ENCODE measurements at places on chromosomes 16 and 17. TPM values are rescaled to one million over a fixed set of nuclear protein-coding genes. Genes with fewer than 3 reads are reported as not detected.

- no peak for DNase-seq
Observed at GRCh38 chr16:660132-660458, 7.8 kb upstream of the RHOT2 start.

GRCh38 chr16:1361685-1362360 is 10.1 kb downstream of the GNPTG start:
- DNase-seq, result no peak

- DNase-seq, result no peak
Observed at GRCh38 chr17:34220752-34221395, 34.2 kb upstream of the CCL2 start.

IQCK gene
- 28.2 TPM for total RNA-seq

LRRC75A gene
- total RNA-seq, result 3.0 TPM

PSMC3IP gene
- 4.1 TPM for total RNA-seq

OR3A2 gene
- total RNA-seq, result not detected

MYH1 gene
- total RNA-seq, result not detected

- no peak for DNase-seq
Observed at GRCh38 chr16:70703041-70703834, 17.4 kb upstream of the MTSS2 start.

DNA sequence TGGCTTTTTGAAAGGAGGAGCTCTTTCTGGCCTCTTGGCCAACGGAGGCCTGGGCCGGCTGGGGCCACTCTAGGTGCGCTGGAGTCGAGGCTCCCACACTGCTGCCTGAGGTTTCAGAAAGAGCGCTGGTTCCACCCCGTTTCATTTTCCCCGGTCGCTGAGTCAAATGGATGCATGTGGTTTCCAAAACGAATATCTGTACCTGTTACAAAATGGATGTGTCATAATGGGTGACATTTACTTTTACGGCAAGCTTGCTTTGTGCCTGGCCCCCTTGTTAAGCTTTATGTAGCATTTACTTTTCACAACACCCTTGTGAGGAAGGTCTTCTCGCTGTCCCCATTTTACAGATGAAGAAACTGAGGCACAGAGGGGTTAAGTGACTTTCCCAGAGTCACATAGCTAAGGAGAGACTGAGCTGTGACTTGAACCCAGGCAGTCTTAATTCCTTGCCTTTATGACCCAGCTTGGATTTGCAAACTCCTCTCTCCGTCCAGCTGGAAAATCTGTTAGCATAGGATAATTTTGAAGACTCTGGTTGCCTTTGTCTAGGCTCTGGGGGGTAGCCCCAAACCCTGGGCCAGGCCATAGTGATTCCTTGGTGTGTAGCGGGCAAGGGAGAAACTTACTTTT is 10.6 kb downstream of the KSR1 start:
- no peak for DNase-seq

OMG gene
- total RNA-seq, result 0.84 TPM

ACSM3 gene
- 14.1 TPM for total RNA-seq

- no peak for DNase-seq
Observed at GRCh38 chr16:84929421-84930297, 81.7 kb downstream of the ZDHHC7 start.

DNA sequence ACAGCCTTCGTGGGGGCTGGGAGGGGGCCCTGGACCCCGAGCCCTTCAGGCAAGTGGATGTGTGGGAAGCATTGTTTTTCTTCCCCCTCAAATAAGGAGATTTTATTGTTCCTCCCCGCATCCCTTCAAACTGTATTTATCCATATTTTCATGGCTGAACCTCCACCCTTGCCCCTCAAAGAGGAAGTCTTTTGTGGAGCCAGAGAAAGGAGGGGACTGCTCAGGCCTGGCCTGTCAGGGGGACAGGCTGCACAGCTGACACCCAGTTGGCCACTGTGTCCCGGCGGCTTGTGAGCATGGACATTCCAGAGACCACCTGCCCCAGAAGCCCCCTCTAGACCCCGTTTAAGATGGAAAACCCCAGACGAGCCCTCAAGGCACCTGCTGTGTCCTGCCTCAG is 15.9 kb downstream of the HEXIM2 start:
- no peak for DNase-seq

DNA sequence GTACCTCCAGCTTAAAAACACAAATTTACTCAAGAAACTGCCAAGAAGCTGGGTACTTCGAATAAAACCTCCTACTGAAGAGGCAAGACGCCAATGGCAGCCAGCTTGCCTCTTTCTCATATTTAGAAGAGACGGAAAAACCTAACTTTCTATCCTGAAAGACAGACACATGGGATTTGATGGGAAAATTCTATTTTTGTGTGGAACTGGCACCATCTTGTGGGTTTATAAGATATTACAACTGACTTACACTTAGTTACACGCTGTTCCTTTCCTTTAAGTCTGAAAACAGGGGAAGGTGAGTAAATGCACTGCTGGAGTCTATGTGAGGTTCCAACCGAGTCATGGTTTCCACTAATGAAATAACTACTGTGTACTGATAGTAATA is 10.3 kb downstream of the ZNF18 start:
- DNase-seq, result no peak

CD300E gene
- 1.7 TPM for total RNA-seq

SLC26A11 gene
- 9.1 TPM for total RNA-seq

DNA sequence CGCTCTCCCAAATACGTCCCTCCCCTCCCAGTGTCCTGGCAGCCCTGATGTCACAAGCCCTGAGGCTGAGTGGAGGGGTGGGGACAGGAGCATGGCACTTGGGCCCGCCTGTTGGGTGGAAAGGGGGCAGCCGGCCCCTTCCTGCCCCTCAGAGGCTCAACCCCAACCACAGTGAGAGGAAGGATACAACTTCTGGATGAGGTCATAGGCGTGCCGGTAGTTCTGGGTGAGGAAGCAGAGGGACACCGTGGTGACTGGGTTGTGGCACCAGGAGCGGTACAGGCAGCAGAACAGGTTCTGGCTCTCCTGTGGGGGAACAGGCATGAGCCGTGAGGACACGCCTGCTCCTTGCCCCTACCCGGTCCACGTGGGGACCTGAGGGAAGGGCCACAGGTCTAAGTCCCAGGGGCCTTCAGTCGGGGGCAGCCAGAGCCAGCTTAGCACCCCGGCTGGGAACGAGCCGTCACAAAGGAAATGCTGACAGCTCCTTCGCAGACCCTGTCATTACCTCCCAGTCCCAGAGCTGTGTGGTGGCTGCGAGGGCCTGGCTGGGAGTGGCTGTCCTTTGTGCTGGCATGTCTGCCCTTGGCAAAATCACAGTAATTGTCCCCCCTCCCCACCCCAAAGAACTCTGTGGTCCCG is 11.2 kb upstream of the MTSS2 start:
- no peak for DNase-seq

DNA sequence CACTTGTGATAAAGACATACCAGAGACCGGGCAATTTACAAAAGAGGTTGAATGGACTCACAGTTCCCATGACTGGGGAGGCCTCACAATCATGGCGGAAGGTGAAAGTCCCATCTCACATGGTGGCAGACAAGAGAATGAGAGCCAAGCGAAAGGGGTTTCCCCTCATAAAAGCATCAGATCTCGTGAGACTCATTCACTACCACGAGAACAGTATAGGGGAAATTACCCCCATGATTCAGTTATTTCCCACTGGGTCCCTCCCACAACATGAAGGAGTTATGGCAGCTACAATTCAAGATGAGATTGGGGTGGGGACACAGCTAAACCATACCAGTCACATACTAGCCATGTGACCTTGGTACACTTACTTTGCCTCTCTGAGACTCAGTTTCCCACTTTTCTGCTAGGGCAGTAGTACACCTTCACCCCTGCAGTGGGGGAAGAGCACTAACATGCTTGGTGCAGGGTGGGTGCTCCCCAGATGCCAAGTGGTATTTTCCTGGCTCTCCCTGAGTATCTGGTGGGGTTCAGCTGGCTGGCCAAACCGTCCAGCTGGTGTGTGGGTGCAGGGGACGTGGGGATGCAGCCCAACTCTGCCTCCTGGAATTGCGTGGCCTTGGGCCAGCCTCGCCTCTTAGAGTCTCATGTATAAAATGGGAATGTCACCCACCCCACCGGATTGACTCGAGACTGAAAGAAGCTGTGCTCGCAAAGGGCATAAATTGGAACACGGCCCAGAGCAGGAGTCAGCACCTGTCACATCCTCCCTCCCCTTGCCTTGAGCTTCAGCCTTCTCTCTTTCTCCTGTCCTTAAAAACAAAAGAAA is 364.1 kb downstream of the CPPED1 start:
- DNase-seq, result no peak

DNA sequence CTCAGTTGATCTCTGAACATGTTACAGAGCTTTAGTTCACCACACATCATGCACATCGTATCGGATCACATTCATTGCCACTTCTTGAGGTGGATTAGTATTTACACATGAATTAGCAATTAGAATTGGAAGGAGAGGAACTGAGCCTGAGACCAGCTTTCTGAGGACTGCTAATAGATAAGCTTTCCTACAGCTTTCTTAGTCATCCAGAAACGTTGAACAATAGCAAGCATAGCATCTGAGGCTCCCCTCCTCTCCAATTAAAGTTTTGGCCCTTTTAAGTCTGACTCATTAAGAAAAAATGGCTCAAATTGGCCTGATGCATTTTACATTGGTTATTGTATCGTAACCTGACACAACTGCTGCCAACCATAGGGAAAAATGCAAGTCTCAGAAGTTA is 1130.4 kb downstream of the CDH8 start:
- DNase-seq, result no peak

GRCh38 chr17:2700030-2700490 is 11.5 kb downstream of the CLUH start:
- DNase-seq, result no peak

ACD gene
- 15.6 TPM for total RNA-seq

DNA sequence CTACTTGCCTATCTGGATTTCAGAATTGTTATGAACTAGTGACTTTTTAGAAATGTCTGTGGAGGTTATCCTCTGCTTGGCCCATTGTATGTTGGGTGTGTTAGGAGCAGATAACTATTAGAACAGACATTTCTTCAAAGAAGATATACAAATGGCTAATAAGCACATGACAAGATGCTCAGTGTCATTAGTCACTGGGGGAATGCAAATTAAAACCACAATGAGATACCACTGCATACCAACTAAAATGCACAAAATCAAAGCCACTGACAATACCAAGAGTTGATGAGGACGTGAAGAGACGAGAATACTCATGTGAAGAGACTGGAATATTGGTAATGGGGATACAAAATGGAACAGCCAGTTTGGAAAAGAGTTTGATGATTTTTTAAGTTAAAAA is 39.2 kb downstream of the CEP112 start:
- DNase-seq, result no peak

GRCh38 chr17:36106493-36106835 is 2.8 kb downstream of the CCL4 start:
- no peak for DNase-seq

DNA sequence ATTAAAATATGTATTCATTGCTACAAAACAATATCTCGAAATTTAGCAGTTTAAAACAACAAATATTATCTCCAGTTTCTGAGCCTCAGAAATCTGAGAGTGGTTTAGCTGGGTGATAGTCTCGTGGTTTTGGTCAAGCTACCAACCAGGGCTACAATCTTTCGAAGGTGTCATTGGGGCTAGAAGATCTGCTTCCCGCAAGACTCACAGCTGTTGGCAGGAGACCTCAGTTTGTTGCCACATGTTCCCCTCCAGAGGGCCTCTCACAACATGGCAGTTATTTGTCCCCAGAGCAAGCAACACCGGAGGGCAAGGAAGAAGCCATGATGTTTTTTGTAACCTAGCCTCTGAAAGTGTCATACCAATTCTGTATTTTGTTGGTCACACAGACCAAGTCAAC is 12.0 kb upstream of the BCAS3 start:
- no peak for DNase-seq

SEPTIN12 gene
- not detected for total RNA-seq

ANKRD13B gene
- 18.3 TPM for total RNA-seq

- no peak for DNase-seq
Observed at GRCh38 chr16:56691885-56692284, 9.6 kb downstream of the MT1X start.

- DNase-seq, result no peak
Observed at GRCh38 chr16:2962334-2963073, 1.6 kb upstream of the KREMEN2 start.

DNA sequence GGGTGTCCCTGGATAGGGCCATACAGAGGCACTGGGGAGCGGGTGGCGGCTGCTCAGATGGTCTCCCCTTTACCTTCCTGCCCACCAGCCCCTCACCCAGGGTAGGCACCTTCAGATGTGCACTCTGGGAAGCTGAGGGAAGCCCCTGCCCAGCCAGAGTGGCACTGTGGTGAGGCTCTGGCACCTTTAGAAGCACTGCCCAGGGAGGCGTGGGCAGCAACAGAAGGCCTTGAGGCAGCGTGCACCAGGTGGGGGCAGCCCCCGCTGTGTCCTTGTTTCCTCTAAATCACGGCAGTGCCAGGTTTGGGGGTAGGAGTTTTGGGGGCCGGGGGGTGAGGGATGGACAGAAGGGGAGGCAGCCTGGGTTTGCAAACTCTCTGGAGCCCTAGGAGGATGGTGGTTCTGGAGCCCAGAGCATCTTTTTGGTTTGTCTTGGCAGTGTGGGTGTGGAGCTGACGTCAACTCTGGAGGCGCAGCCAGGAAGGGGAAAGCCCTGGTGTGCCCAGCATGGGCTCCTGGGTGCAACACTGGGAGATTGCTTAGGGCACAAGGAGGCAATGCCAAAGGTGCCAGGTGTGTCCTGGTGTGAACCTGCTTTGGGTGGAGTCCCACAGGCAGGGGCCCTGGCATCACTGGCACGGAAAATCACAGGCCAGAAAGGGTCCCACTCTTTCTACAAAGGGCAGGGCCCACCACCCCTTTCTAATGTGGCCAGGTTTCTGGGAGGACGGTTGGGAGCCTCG is 23.1 kb upstream of the CDC42EP4 start:
- no peak for DNase-seq

QPRT gene
- 10.3 TPM for total RNA-seq

DNA sequence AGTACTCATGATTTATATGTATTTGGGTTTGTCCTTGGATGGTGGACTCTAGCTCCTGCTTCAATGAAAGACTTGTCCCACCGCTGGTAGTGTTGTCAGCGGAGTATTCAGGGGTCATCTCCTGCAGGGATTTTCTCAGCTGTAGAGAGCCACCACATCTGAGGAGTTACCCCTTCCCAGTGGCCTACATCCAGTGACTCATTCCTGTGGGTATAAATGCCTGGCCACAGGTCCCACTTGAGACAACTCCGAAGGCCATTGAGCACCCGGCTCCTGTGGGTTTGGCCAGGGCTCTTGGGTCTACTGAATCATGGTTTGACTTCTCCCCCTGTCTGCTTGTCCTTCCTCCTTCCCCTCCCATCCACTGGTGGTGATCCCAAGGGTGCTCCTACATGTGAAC is 34.6 kb upstream of the WSB1 start:
- no peak for DNase-seq

GRCh38 chr17:10814075-10814474 is 10.2 kb upstream of the TMEM238L start:
- DNase-seq, result no peak

- DNase-seq, result no peak
Observed at GRCh38 chr17:79174905-79175856, 100.6 kb downstream of the ENGASE start.

- DNase-seq, result no peak
Observed at GRCh38 chr16:66099306-66099705, 267.2 kb upstream of the CDH5 start.

DNA sequence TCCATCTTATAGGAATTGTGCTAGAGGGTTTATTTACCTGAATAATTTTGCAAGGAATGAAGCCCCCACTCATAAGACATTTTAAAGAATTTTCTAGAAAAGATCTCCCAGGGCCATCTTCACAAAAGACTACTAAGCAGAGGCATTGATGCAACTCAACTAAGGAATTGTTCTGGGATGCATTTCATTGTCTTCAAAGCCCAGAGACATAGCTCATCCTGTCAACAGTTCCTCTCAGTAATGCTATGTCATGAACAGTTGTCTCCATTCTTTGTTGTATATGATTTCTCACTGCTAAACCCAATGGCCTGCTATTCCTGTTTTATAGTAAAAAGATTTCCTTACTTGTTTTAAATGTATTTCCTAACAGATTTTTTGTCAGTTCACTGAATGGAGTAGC is 136.8 kb upstream of the RBL2 start:
- DNase-seq, result no peak

All from omental fat pad (tissue), 4 donors.